ENCODE measurements at places on chromosomes 4 and X.

DNA sequence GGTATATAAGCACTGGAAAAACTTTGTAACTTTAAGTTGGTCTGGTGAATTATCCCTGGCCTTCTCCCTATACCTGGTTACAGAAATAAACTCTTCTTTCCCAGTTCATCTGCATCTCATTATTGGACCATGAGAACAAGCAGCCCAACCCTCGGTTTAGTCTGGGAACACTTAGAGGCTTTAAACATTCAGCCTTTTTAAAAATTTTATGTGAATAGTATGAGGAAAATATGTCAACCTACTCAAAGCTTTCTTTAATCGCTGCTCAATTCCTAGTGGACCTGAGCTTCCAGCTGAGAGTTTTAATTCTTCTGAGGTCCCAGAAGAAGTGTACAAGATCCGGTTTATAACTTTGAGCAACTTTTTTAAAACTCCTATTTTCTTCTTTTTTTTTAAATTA is 358.6 kb upstream of the NOCT start:
- DNase-seq: no peak

DNA sequence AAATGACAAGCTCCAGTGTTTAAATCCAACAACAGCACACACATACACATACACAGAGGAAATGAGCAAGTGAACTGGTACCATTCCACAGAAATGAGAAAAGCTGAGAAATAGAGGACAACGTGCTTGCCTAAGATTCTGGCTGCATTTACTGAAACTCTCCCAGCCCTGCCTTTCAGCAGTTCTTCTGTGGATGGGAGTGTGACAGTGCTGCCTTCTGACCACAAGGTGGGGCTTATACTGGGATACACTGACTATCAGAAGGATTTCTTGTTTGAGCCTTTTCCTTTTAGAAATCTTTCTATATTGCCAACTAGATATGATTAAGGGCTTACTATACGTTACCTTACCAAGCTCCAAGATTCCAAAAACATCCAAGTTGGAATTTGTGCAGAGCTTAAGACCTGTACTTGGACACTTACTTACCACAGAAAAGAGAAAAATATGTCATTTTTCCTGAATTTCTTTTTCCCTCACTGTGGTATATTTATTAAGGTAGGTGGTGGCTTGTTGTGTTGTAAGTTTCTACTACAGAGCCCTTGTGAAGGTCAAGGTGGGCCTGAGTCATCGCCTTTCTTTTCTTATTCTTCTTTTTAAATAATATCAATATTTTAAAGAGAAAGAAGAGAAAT is 10.7 kb upstream of the CXCL8 start:
- no peak for DNase-seq

DNA sequence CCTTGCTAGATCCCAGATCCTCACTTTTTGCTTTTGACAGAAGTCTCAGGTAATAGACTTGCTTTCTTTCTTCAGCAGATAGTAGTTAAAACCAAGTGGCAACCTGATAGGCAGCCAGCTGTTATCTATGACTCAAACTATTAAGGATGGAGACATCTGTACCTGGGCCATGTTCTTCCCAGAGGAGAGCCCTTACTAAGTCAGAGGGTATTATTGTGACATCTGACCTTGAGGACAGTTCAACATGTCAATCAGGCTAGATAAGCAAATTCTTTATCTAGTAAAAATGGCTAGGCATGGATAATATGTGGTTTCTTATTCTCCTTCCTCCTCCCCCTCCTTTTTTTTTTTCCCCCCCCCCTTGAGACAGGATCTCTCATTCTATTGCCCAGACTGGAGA is 39.2 kb downstream of the TRIM2 start:
- DNase-seq: no peak

DNA sequence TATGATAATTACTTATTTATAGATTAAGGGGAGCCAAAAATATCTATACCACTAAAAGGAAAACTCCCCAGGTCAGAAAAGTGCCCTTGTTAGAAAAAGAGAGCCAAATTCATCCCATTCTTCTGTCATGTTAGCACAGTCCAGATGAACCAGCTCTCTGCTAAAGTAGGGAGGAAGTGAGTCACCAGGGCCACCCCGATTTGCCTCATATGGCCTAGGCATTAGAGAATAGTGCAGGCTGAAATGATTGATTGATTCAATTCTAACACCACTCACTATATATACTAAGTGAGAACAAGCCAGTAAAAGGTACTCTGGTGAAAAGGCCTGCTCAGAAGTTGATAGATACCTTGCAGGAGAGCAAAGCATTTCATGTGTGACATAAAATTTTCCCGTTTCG is 94.5 kb downstream of the SRPX start:
- DNase-seq: no peak

DNA sequence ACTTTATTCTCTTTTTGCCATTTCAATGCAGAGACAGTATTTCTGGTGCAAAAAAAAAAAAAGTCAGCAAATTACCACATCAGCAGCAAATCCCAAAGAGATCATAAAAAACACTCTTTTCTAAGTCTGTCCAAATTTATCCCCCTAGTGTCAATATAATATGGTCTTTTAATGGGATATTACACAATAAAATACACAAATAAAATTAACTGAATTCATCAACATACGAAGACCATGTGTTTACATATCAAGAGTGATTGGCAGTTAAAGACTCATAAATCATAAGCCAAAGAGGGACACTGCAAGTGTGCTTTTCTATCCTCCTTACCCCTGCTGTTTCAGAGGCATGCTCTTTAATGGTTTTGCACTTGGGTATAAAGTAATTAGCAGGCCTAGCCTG is 340.2 kb upstream of the DKK2 start:
- DNase-seq: no peak

DNA sequence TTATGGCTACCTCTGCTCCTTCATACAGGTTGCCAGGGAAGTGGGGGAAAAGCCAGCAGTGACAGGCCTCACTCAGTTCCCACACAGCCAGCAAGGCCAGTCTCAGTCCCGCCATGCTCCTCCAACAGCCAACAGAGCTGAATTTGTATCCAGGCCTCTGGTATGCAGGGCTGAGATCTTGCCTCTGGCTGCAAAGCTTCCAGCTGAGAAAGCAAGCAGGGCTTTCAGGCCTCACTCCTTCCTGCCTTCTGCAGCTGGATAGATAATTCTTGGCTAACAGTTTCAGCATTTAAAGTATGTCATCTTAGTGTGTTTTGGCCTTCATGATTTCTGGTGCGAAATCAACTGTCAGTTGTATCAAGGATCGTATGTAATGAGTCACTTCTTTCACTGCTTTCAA is 103.6 kb downstream of the GNL3L start:
- DNase-seq: no peak

- DNase-seq: no peak
Measured at GRCh38 chr4:152072906-152073305, 312.1 kb upstream of the GATB start.

- no peak for DNase-seq
Measured at GRCh38 chr4:57342411-57342810, 232.2 kb upstream of the IGFBP7 start.

DNA sequence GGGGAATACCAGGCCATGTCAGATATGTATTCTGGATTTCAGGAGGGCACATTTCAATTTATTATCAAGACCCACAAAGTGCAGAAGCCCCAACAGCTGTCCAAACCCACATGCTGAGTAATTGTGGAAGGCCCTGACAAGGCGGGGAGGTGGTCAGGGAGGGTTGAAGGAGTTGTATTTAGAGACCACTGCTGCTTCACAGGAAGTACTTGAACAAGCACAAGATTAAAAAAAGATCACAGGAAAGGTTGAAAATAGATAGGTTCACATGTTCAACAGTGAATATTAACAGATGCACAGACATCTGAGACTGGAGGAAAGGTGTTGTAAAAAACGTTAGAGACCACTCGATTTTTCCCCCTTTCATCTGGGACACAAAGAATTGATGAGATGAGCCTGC is 17.9 kb downstream of the ATP8A1 start:
- DNase-seq: no peak
